ENCODE measurements at places on chromosomes 5 and 9.

DNA sequence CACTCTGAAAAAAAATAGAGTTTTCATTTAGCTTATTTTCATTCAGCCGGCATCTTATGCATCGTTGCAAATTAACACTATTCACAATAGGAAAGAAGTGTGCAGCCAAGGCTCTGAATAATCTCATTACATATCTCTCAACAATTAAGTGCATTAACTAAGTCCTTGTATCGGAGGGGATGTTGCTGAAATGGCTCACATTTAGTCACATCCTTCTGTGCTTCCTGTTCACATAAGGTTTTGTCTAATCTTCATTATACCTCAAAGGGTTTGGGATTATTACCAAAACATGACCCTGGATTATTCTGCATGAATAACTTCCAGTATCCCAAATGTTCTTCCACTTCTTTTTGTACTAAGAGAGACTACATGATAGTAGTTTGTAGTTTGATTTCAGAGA, 278.0 kb upstream of the GRIA1 start:
- no peak for DNase-seq

GRCh38 chr5:110169461-110169860, 479.7 kb downstream of the MAN2A1 start:
- DNase-seq: no peak

GRCh38 chr9:95610006-95610785, 93.4 kb upstream of the PTCH1 start:
- no peak for DNase-seq

DNA sequence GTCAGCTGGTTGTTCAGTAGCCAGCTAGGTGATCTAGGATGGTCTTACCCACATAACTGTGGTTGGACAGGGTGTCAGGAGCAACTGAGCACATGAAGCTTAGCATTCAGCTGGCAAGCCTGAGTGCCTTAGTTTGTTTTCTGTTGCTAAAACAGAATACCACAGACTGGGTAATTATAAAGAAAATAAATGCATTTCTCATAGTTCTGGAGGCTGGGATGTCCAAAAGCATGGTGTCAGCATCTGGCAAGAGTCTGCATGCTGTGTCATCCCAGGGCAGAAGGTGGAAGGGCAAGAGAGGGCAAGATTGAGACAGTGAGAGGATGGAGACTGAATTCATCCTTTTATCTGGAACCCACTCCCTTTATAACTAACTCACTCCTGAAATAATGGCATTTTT, 921.5 kb downstream of the TLE4 start:
- no peak for DNase-seq

DNA sequence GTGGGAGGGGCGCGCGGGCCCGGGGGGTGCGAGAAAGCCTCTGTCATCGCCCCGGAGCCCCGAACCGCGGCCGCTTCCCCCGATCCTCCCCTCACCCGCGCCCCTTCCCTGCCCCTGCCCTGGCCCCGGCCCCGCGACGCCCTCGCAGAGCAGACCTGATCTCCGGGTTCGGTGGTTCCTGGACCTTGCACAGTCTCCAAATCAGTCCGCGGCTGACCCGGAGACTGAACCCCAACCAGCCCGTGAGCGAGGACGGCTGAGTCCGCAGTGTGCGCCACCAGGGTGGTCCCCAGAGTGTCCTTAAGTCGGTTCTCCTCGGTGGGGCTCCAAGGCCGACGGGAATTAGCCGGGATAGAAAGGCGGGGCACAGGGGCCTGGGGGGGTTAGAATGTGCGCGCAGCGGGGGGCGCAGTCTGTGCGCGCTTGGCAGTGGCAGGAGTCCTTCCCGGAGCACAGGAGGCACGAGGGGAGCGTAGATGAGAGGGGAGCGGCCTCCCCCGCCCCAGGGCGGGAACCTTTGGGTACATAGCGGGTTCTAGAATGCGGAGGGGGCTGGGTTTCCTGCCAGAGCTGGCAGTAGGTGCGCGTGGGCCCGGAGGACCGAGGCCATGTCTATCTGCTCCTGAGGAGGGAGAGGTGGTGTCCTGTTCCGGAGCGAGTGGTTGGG, 779 bp downstream of the PKN3 start:
- DNase-seq: peak; percentile 80

- DNase-seq: no peak
Measured at GRCh38 chr9:37988041-37988440, 81.0 kb downstream of the SHB start.

DNA sequence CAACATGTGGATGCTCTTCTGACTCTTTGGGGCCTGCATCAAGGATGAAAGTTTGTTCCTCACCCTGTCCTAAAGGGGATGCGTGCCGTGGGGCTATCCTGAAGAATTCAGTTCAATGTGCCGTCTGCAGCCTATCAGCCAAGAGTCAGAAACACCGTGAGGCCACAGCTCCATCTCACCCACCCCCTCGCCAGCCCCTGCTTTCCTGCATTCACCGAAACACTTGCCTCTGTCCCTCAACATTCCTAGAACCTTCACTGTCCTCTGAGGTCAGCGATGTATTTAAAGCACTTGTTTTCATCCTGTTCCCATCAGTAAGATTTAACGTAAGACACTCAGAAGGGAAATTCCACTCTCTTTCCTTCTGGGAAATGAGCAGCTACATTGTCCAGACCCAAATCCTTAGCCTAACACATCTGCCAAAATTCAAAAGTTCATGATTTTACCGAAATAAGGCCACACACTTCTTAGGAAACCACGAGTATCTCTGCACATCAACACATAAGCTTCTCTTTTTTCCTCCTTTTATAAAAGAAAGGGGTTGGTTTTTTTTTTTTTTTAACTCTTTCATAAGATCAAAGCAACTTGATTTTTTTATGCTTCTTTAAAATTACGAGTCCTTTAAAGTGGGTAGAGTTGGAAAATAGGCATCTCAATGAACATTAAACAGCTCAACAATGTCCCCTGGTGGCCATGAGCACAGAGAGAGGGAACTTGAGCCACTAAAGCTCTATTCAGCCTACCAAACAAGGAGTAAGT, 100.7 kb downstream of the SUSD1 start:
- peak; percentile 89 for DNase-seq

DNA sequence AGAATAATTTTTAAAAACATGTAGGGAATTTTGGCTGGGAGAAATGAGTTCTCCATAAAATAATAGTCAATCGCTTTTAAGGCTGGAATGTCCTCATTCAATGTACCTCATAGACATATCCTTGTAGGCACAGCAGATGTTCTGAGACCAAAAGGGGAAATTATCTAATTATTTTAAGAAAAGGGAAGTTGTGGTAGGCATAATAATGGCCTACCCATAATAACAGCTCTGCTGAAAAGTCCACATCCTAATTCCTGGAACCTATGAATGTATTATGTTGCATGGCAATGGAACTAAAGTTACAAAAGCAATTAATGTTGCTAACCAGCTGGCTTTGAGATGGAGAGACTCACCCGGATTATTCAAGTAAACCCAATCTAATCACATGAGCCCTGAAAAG, 216.1 kb downstream of the TRIM36 start:
- DNase-seq: no peak

DNA sequence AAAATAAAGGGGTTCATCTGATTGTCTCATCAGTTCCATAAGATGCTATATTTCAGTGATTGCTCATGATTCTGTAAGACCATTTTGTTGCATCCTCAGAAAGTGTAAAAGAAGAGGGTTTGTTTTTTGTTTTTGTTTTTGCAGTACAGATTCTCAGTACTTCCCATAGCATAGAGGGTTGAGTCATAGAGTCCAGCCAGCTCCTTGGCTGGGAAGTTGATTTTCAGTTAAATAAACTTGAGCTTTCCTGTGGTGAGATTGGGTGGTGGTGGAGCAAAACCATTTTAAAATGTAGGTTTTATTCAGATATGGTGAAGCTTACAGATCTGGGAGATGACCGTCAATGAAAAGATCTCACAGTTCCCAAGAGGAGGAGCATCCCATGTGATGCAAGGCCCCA, 48.2 kb downstream of the DAPK1 start:
- no peak for DNase-seq

DNA sequence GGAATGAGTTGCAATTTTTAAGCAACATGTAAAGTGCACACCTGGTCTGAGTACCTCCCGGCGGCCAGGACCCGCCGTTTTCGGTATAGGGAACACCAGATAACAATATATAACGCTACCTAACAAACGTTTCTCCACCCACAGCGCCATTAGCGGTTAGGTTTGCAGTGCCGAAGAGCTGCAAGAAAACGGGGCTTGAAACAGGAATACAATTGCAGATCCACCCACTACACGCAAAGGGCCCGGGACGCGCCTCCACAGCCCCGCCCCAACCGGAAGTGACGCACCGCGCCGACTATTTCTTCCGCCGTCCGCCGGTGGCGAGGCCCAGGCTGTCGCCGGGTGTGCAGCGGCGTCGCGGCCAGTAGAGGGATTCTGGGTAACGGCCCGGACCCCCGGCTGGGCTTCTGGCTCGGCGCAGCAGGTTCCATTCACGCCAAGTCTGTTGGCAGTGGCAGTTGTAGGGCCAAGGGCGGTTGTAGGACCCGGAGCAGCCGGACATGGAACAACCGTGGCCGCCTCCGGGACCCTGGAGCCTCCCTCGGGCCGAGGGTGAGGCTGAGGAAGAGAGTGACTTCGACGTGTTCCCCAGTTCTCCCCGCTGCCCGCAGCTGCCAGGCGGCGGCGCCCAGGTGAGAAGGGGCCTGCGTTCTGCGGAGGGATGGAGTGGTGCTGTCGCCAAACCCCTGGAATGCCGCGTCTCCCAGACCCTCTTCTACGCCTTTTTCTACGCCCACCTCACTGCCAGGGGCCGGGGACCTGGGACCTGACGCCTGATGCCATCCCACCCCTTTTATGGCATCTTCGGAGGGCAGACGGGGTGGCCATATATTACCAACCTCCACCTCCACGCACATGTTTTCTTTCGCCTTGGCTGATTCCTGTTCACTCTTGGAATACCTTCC, at the start of gene CDC37L1:
Gene CDC37L1, plus strand, starts transcription at position 302 of the 905 bp plus-strand sequence. Its CDS starts 199 bp downstream, at position 501.
- DNase-seq: peak; percentile 100

DNA sequence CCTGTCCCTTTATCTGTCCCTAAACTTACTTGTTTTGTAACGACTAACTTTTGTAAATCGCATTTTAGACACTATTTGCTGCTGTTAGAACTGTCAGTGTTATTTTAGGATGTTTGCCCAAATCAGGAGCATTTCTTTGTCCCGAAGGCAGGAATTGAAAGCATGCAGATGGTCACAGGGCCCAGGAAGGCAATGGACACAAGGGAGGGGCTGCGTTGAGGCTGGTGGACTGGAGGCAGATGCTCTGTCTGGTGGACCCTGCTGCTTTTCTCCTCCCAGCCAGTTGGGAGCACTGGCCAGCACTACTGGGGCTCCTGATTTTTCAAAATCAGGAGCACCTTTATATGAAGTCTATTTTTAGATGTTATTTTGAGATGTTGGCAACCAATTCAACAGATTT, 31.7 kb downstream of the DOCK2 start:
- DNase-seq: no peak

DNA sequence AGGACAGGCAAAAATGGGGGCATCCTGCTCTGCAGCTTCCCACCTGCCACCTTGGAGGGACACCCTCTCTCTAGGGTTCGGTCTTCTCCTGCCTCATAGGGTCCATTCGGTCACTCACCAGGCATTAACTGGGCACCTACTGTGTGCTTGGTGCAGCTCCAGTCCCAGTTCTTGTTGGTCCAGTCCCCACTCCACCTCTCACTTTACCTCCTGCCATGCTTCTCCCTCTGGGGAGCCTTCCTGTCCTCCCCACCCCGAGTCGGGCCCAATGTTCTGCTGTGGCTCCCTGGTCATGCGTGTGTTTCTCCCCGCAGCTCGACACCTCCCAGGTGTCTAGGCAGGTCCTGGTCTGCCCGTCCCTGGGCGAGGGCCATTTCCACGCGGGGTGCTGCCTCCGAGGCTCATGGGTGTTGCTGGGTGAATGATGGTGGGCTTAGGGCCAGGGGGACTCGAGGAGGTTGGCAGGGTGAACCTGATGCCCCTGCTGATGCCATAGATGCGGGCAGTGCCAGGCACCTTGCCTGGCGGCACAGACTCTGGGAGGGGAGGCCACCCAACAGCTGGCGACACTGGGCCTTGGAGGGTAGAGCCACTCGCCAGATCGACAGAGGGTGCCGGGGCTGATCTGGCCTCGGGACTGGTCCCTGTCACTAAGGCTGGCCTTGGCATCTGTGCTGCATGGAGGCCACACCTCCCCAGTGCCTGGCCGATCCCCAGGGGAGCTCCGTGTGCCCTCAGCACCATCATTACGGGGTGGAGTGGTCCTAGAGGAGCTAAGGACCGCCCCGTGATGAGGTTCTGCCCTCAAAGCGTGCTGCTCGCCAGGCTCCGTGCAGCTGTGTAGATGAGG, 66.0 kb upstream of the RNU6ATAC start:
- no peak for DNase-seq

GRCh38 chr9:93579711-93580516, 3.5 kb downstream of the PHF2 start:
- no peak for DNase-seq

GRCh38 chr9:98580956-98581355, 127.8 kb downstream of the GABBR2 start:
- DNase-seq: no peak

GRCh38 chr9:87471746-87472145, 25.9 kb upstream of the DAPK1 start:
- no peak for DNase-seq

GRCh38 chr5:143588933-143589662, 185.6 kb upstream of the NR3C1 start:
- DNase-seq: peak; percentile 54

- no peak for DNase-seq
Measured at GRCh38 chr5:9241479-9242305, 304.2 kb downstream of the SEMA5A start.

DNA sequence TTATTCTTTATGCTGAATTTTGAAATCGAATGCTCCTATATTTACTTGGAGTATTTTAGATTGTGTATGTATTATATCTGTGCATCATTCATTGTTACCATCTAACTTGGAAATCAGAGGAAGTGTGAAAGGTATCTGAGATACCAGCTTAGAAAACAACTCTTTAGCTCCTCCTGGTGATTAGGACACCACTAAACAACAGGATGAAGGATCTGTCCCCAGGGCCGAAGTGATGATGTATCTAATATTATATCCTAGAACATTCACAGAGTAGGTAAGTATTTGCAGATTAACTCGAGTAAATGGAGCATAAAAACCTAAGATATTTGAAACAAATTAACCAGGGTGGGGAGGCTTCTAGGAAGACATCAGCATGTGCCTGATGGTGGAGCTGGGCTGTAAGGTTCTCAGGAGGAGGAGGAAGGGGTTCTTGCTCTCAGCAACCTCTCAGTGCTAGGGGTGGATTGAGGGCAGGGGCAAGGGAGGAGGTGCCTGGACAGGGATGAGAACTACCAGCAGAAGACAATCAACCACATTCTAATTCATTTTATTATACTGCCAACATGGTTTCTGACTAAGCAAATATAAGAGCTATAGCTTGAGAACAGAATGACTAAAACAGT, 2.6 kb upstream of the NFIL3 start:
- peak; percentile 74 for DNase-seq

DNA sequence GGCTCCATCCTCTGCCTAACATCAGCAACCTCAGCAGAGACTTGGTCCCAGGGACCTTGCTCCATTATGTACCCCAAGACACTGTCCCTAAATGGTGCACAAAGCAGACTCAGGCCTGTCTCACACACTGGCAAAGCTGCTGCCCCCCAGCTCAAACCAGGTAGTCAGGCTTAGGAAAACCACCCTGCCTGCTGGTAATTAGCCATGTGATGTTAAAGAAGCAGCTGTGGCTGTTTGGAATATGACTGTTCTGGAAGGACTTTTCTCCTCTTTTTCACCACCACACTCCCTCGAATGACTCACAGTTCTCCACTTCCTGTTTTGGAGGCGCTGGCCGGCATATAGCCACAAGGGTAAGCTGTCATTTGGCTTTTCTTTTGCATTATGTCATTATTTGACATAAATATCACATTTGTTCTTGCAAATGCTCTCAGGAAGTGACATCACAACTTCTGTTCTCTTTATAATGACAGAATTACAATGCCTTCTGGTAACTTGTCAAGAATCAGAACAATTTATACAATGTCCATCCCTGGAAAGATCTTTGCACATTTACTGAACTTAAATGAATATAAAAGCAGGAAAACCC, 113.9 kb downstream of the SUSD1 start:
- DNase-seq: peak; percentile 82

All from activated CD4-positive, alpha-beta T cell treated with anti-CD3 and anti-CD28 coated beads, Interleukin-2, amount 10 ng/mL, durations not matched to agents 24 days and 14 days (primary cell).